ENCODE measurements at places on chromosomes 7 and 10. TPM values are rescaled to one million over a fixed set of nuclear protein-coding genes. Genes with fewer than 3 reads are reported as not detected.

TMEM213 gene
- total RNA-seq = not detected

GRCh38 chr7:25408876-25409275 lies 180.6 kb upstream of the NPVF start:
- ATAC-seq = no peak

- ATAC-seq = no peak
Observed at GRCh38 chr7:43438897-43439479, 143.9 kb upstream of the STK17A start.

DNA sequence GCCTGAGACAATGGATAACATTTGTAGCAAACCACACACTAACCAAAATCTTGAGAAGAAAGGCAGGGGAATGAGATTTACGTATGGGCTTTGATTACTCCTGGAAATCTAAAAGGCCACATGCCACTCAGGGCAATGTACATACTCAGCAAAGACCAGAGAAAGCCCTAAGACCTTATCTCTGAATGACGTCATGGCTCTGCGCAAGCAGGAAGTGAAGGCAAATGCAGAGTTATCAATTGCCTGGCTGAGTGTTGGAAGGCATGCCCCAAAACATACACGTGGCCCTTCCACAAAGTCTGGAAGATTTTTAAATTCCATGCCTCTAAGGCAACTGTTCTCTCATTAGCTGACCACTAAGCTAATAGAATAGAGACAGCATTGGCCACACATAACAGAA lies 90.9 kb upstream of the NRBF2 start:
- ATAC-seq = no peak

DNA sequence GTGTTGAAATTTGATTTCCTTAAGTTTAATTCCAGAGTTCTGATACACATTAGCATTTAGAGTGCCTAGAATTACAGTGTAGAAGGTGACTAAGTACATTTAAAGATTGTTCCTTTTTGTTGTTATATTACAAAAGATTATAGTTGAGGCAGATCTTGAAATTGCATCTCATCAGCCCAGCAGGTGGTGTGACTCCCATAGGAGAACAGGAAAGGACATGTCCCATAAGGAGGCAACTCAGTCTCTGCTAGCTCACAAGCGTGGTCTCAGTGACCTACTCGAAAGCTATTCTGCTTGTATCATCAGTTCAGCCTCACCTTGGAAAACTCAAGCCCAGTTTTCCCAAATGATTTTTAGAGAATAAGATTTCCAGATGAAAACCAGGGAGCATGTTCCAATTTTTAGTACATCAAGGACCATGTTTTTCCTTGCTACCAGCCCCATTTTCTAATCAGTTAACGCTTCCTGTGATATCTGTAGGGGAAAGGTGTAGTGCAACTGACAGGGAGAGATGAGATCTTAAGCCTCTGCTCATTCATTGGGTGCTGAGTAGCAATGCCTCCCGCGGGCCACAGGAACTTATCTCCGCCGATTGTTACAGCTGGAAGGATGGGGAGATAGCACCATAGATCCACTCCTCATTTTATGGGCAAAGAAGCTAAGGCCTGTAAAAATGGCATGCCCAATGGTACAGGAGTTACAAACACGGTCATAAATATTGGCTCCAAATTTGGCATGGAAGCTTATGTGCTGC lies 1.1 kb upstream of the GNAI1 start:
- ATAC-seq = peak; percentile 62

GRCh38 chr7:28348636-28349035 lies 63.7 kb upstream of the CREB5 start:
- no peak for ATAC-seq

DNA sequence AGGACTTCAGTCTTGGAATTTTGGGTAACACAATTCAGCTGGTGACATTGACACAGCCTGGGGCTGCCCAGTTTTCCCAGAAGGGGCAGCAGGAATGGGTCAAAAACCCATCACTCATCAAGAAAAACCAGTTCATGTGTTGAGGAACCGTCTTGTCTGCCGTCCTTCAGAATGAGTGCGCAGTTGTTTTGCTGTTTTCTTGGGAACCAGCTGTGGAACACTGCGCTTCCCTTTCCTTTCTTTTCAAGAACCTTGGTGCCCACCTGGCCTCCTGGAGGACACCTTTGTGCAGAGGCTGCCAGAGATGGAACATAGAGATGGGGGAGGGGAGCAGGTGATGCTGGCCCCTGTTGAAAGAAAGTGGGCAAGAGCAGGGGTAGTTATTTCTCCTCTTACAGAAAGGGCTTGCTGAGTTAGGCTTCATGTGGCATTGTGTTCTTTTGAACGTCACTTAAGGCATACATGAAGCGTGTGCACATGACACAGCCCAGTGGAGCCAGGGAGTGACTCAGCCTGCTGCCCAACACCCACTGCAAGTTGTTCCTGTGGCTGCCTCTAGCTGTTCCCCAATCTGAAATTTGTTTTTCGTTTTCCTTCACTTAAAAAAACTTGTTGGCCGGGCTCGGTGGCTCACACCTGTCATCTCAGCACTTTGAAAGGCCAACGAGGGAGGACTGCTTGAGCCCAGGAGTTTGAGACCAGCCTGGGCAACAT lies 87.4 kb upstream of the TNS3 start:
- ATAC-seq = peak; percentile 93

DNA sequence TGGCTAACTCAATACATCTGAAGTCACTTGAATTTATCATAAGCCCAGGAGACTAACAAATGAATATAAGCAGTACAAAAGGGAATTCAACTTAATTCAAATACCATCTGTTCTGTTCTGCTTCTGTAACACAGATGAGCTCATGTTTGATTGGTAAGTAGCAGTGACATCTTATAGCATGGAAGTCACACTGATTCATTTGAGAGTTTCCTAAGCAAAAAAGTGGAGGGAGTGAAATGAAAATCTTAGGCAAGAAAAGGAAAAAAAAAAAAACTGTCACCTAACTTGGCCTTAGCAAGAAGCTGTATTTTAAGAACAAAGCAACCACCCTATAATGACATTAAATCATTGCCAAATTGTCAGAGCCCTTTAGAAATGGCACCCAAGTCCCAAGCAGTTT lies 49.5 kb downstream of the SMURF1 start:
- no peak for ATAC-seq

Measured in esophagus mucosa (tissue), 1 donor.